ENCODE measurements at places on chromosomes 2 and 18. TPM values are rescaled to one million over a fixed set of nuclear protein-coding genes. Genes with fewer than 3 reads are reported as not detected.

DNA sequence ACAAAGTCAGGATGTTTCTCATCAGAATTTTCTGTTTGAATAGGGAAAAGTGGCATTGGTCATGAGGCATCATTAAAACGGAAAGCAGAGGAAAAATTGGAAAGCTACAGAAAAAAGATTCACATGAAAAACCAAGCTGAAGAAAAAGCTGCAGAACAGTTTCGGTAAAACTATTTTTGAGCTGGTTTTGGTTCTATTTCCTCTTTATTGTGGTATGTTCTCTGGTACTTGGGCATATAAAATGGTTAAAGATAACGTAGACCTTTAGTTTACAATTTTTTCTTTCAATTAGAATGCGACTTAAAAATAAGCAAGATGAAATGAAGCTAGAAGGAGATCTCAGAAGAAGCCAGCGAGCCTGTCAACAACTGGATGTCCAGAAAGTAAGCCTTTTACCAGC lies 7.6 kb downstream of the GPATCH11 start:
- H3K27me3 ChIP-seq: no peaks in the 10 kb centered on the region
- no peak overlapping the region for H3K4me3 ChIP-seq
- no peaks in the 10 kb centered on the region for H3K4me1 ChIP-seq
- peaks cover 7% of the 10 kb centered on the region for H3K36me3 ChIP-seq

GRCh38 chr18:10289951-10290637 lies 164.3 kb upstream of the APCDD1 start:
- H3K36me3 ChIP-seq: no peaks in the 10 kb centered on the region
- no peak for DNase-seq
- H3K27ac ChIP-seq: no peak overlapping the region
- H3K4me1 ChIP-seq: no peaks in the 10 kb centered on the region
- H3K27me3 ChIP-seq: peaks cover 2% of the 10 kb centered on the region

FOXI3 gene
- total RNA-seq: not detected

ALPI gene
- not detected for total RNA-seq

GRCh38 chr2:68789603-68790002 lies 55.0 kb downstream of the ARHGAP25 start:
- no peak overlapping the region for H3K27ac ChIP-seq
- peaks cover 2% of the 10 kb centered on the region for H3K27me3 ChIP-seq
- DNase-seq: no peak
- H3K4me3 ChIP-seq: no peak overlapping the region
- H3K36me3 ChIP-seq: no peaks in the 10 kb centered on the region
- no peaks in the 10 kb centered on the region for H3K4me1 ChIP-seq

REG3A gene
- not detected for total RNA-seq

SMYD5 gene
- total RNA-seq: 37.6 TPM

- no peaks in the 10 kb centered on the region for H3K4me1 ChIP-seq
- H3K36me3 ChIP-seq: peaks cover 7% of the 10 kb centered on the region
- H3K27me3 ChIP-seq: no peaks in the 10 kb centered on the region
- no peak overlapping the region for H3K4me3 ChIP-seq
Measured at GRCh38 chr2:101860157-101860556, 131.6 kb upstream of the IL1R2 start.

DNA sequence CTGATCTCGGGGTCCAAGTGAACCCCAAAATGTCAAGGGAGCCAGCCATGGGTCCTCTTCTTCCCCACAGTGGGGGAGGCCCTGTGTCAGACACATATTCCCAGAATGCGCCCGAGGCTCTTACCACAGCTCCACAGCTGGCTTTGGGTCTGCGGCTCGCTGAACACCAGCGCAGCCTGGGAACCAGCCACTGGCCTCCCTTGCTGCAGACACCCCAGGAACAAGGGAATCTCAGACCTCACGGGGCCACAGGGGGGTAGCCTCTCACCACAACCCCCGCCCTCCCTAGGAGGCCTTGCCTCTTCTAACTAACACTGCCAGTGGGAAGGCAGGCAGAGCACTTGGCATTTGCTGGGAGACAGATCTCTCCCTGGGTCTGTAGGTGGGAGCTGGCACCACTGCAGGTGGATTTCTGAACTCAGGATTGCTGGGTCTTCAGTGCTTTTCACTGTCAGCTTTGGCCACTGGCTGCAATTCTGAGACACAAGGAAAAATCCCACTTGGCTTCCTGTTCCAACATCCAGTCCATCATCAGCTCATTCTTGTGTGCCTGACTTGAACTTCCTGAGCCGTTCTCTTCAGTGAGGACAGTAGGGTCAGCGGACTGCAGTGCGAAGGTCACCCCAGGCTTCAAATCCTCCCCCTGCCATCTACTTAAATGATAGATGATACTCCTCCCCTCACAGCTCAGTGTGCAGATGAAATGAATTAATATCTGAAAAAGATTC lies 128.7 kb downstream of the CAPN13 start:
- H3K27ac ChIP-seq: no peak overlapping the region
- no peak for DNase-seq

SPC25 gene
- total RNA-seq: 21.1 TPM

DNA sequence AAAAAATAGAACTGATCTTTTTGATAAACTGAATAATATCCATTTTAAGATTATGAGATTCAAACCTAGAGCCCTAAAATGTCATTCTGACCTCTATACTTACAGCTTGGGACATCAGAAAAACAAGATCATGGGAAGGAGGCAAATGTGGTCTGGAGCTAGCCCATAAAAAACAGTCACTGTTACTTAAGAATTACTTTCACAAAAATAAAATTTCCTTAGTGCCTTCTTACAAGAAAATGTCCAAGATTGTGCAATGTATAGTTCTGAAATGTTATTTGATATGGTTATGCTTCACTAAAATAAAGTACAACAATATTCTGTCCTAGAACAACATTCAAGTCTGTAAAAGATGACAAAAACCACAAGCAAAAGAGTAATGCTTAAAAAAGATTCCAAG lies 247.6 kb downstream of the DYM start:
- H3K27ac ChIP-seq: no peak overlapping the region
- no peak for DNase-seq
- no peaks in the 10 kb centered on the region for H3K4me1 ChIP-seq
- no peaks in the 10 kb centered on the region for H3K36me3 ChIP-seq

SALL3 gene
- total RNA-seq: not detected

POLR1A gene
- total RNA-seq: 62.6 TPM

- no peak for DNase-seq
- H3K27me3 ChIP-seq: peaks cover 3% of the 10 kb centered on the region
- H3K36me3 ChIP-seq: no peaks in the 10 kb centered on the region
- H3K4me1 ChIP-seq: no peaks in the 10 kb centered on the region
Measured at GRCh38 chr2:118974103-118974993, 32.4 kb downstream of the MARCO start.

DOK6 gene
- not detected for total RNA-seq

DNA sequence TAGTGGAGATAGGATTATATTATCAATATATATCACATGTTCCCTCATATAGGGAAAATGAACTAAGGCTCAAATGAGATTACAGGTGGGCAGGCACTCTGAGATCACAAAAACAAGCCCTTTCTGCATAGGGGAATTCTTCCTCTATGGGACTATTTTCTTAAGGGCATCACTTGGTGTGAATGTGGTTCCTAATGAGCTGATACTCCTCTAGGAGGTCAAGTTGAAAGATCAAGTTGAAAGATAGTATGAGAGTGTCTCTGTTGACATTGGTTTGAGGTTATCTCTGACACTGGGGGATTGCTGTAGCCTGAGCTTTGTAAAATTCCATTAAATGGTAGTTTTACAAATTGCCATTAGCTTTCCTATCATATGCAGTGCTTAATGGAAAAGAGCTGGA lies 270.4 kb downstream of the PRKCE start:
- H3K4me1 ChIP-seq: no peaks in the 10 kb centered on the region
- no peaks in the 10 kb centered on the region for H3K27me3 ChIP-seq
- no peak overlapping the region for H3K27ac ChIP-seq
- H3K36me3 ChIP-seq: no peaks in the 10 kb centered on the region

CFC1B gene
- not detected for total RNA-seq

DNA sequence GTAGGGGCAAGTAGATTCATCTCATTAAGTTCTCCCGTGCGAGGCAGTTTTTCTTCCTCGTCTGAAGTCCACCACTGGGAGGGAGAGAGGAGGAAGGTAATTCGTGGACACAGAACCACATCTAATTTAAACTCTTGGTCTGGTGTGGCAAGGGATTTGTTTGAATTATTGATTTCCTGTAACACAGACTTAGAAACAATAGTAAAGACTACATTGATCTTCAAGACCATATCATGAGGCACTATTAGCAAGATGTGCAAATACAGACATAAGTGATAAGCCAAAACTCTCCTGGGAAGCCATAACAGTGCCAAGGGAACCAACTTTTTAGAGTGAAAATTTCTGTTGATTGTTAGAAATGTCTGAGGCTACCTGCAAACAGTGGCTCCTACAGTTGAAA lies 158.6 kb downstream of the ALPK2 start:
- no peaks in the 10 kb centered on the region for H3K27me3 ChIP-seq
- no peaks in the 10 kb centered on the region for H3K36me3 ChIP-seq
- H3K4me3 ChIP-seq: no peak overlapping the region
- DNase-seq: no peak

ICA1L gene
- 6.4 TPM for total RNA-seq

RGPD8 gene
- total RNA-seq: 20.9 TPM

- no peak for DNase-seq
- no peaks in the 10 kb centered on the region for H3K36me3 ChIP-seq
- no peaks in the 10 kb centered on the region for H3K27me3 ChIP-seq
- no peaks in the 10 kb centered on the region for H3K4me1 ChIP-seq
- no peak overlapping the region for H3K4me3 ChIP-seq
- H3K27ac ChIP-seq: no peak overlapping the region
Measured at GRCh38 chr2:114406347-114406746, 36.1 kb upstream of the DPP10 start.

CAVIN2 gene
- total RNA-seq: 0.95 TPM

- no peaks in the 10 kb centered on the region for H3K4me1 ChIP-seq
- H3K27me3 ChIP-seq: no peaks in the 10 kb centered on the region
- no peak for DNase-seq
- H3K36me3 ChIP-seq: no peaks in the 10 kb centered on the region
Measured at GRCh38 chr18:68937029-68937599, 139.2 kb downstream of the CCDC102B start.

DNA sequence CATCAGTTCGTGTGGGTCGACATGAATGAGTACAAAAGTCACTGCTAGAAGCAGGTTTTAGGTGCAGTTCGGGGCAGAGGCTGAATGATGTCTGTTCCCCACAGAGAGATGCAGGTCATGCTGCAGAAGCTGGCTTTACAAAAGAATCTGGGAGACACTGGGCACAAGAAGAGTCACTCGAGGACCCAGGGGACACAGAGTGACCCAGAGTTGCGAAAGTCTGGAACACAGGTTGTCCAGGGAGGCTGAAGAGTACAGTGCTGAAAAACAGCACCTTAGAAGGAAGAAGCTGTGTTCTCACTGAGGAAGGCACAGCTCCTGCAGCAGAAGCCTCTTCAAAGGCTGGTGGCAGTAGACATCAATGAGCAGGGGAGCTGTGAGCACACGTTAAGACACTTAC lies 14.8 kb downstream of the CACNB4 start:
- no peaks in the 10 kb centered on the region for H3K36me3 ChIP-seq
- DNase-seq: no peak
- no peaks in the 10 kb centered on the region for H3K27me3 ChIP-seq
- H3K4me1 ChIP-seq: no peaks in the 10 kb centered on the region
- H3K4me3 ChIP-seq: no peak overlapping the region

XIRP2 gene
- total RNA-seq: not detected

DNA sequence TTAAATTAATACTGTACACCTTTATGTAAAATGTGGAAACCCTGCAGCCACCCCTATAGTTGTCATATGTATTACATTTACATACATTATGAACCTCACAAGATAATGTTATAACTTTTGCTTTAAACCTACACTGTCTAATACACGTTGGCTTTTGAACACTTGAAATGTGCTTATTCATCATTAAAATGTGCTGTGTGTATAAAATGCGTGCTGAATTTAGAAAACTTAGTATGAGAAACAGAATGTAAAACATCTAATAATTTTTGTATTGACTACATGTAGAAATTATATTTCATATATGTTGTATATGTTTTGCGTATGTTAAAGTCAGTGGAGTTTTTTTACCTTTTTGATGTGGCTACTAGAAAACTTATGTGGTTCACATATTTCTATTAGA lies 68.8 kb downstream of the MAPRE2 start:
- H3K4me3 ChIP-seq: no peak overlapping the region
- H3K36me3 ChIP-seq: no peaks in the 10 kb centered on the region
- no peak for DNase-seq
- no peak overlapping the region for H3K27ac ChIP-seq

DNA sequence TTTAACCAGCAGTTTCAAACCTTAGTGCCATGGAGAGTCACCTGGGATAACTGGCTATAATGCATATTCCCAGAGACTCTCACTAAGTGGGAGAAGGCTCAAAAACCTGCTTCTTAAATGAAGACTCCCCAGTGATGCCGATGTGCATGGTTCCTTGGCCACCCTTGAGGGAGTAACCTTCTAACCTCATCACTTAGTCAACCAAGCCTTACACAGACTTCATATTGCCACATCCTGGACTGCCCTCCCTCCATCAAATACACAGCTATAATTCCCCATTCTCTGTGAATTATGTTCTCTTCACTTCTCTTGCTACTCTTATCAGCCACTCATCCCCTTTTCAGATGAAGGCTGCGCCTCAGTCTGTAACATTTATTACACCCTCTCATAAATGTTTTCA lies 462.9 kb upstream of the RGPD4 start:
- H3K27me3 ChIP-seq: no peaks in the 10 kb centered on the region
- H3K27ac ChIP-seq: no peak overlapping the region
- no peak for DNase-seq
- no peak overlapping the region for H3K4me3 ChIP-seq
- H3K4me1 ChIP-seq: no peaks in the 10 kb centered on the region
- H3K36me3 ChIP-seq: no peaks in the 10 kb centered on the region

- no peak overlapping the region for H3K4me3 ChIP-seq
- no peaks in the 10 kb centered on the region for H3K36me3 ChIP-seq
- no peak for DNase-seq
- H3K27me3 ChIP-seq: no peaks in the 10 kb centered on the region
Measured at GRCh38 chr2:21415234-21415633, 291.5 kb downstream of the TDRD15 start.

DNA sequence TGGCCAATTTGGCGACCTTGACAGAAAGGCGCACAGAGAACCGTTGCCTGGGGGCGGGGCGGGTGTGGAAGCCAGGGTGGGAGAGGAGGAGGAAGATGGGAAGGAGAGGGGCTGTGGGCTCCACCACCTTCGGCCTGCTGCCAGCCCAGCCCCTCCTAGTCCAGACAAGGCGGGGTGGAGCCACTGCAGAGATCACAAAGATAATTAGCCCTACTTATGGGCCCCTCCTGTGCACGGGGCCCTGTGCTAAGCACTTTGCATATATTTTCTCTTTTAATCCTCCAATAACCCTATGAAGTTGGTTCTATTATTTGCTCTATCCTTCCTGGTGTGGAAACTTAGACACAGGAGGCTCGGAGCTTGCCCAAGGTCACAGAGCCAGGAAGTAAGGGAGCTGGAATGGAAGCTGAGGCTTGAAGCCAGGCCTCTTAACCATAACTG lies 13.7 kb upstream of the ECEL1 start:
- H3K36me3 ChIP-seq: no peaks in the 10 kb centered on the region
- H3K4me1 ChIP-seq: no peaks in the 10 kb centered on the region

GRCh38 chr2:175363699-175364098 lies 182.2 kb upstream of the ATP5MC3 start:
- no peak overlapping the region for H3K27ac ChIP-seq
- no peak for DNase-seq
- no peak overlapping the region for H3K4me3 ChIP-seq
- H3K4me1 ChIP-seq: no peaks in the 10 kb centered on the region

ALK gene
- total RNA-seq: not detected

Measured in Panc1 (cell line).